AG10803 (cell line): ENCODE measurements at places on chromosomes 2 and 18.

- no peak for DNase-seq
These were observed 884 bp downstream of the HES6 start for GRCh38 chr2:238238766-238239542.

DNA sequence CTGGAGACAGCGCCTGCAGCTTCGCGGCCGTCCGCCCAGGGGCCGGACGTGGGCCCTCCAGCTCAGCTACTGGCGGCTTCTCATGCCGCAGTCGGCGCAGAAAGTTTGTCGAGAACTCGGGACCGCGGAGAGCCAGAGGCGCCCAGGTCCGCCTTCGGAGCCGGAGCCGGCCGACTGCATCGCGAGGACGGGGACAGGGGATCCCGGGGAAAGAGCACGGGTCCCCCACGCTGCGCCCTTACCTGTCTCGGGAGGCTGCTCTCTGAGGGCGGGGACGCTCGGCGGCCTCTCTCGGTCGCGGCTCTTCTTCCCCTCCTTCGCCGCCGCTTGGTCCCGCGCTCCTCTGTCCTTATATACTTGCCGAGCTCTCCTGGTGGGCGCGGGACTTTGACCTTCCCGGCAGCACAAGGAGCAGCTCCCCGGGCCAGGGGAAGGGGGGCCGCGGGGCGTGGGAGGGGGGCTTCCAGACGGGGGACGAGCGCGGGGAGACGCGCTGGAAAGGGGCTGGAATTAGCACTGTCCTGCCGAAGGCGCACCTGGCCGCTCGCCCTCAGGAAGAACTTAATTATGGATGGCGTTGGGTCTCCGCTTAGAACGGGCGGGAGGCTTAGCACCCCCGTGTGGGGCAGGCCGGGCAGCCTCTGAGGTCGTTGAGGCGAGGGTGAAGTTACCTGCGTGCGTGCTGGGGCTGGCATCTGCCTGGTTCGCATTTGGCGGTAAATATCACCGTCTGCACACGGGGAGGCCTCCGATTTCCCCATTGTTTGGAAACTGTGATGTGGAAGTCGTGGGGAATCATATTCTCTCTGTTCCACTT lies at the start of gene POMC:
POMC (minus strand) TSS at position 325 of the 817 bp plus-strand sequence. CDS start 3,808 bp downstream, outside the sequence.
- DNase-seq: peak; percentile 12

GRCh38 chr2:6787376-6787775 lies 78.3 kb downstream of the CMPK2 start:
- DNase-seq: no peak

- DNase-seq: peak; percentile 35
These were observed 37.3 kb upstream of the GRP start for GRCh38 chr18:59182673-59183072.

- no peak for DNase-seq
These were observed 169.1 kb upstream of the TRIB2 start for GRCh38 chr2:12547566-12548170.

GRCh38 chr2:48380208-48380607 lies 149.7 kb upstream of the STON1 start:
- DNase-seq: no peak

GRCh38 chr2:201263779-201264178 lies 3.4 kb downstream of the CASP8 start:
- DNase-seq: no peak
